ENCODE measurements at places on chromosomes 5 and 9. TPM values are rescaled to one million over a fixed set of nuclear protein-coding genes. Genes with fewer than 3 reads are reported as not detected.

DNA sequence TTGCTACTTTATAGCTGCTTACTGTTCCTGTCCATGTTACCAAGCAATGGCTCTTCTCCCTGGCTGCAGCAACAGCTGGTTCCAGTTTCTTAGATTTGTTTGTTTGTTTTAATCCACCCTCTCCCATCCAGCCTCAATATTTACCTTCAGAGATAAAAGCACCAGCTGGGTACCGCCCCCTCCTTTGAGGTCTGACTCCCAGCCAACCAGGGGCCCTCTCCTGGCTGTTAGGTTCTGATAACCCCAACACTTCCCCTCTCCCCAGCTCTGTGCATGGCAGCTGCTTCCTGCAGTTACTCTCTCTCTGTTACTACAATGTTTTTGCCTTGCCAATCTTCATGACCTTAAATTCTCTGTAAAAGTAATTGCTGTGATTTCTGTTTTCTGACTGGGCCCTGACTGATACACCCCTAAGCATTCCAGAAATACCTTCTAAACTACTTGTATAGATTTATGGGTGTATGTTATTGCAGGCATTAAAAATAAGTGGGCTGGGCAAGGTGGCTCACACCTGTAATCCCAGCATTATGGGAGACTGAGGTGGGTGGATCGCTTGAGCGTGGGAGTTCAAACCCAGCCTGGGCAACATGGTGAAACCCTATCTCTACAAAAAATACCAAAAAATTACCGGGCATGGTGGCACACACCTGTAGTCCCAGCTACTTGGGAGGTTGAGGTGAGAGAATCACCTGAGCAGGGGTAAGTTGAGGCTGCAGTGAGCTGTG, 2.6 kb upstream of the GCNT1 start:
- DNase-seq = no peak

- DNase-seq = no peak
Measured at GRCh38 chr9:129410226-129410625, 210.7 kb downstream of the C9orf50 start.

The C9orf50 gene
- total RNA-seq = 2.2 TPM

DNA sequence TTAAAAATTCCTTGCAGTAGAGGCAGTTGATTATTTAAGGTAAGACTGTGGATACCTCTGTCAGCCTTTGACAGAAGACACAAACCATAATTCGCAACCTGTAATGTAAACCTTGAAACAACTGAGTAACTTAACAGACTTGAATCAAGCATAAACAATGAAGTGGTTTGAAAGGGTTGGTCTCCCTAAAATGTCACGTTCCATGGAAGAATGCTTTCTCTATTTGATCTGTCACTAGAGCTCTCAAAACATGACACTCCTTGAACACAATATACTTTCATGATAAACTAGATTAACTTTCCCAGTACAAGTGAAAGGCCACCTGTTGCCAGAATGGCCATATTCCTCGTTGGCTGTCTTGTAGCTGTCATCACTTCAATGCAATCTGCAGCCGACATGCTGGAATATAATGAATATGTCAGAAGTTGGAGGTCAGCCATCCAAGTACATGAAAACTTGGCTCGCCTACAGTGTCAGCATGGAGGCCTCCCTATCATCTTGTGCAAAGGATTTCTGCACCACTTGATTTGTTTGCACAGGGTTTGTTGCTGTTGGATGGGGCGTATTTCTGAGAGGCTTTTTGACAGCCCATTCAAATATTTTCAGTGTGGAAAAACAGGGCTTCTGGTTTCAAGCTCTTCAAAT, 228.0 kb downstream of the TLE4 start:
- no peak for DNase-seq

DNA sequence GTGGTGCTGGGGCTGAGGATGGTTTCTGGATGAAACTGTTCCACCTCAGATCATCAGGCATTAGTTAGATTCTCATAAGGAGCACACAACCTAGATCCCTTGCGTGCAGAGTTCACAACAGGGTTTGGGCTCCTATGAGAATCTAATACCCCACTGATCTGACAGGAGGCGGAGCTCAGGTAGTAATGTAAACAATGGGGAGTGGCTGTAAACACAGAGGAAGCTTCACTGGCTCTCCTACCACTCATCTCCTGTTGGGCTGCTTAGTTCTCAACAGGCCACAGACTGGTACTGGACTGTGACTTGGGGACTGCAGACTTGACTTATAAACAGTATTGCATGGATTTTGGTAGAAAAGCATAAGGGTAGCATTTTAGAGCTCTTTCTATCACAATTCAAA, 870.7 kb upstream of the CDH10 start:
- DNase-seq = no peak

DNA sequence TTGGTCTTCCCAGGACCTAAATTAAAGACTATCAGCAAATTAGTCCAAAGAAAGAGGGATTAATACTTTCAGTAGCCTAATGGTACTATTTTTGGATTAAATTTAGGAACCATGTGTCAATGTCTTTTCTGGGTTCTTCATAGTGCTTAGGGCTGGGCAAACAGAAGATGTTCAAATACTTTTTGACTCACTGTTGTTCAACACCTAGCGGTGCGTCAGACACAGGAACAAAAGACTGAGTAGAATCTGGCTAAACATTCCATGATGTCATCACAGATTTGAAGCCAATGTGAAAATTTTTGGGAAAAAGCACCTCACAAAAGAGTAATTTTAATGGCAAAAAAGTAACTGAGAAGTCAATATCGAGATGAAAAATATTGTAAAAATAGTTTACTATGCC, 544.4 kb downstream of the EFNA5 start:
- DNase-seq = no peak

DNA sequence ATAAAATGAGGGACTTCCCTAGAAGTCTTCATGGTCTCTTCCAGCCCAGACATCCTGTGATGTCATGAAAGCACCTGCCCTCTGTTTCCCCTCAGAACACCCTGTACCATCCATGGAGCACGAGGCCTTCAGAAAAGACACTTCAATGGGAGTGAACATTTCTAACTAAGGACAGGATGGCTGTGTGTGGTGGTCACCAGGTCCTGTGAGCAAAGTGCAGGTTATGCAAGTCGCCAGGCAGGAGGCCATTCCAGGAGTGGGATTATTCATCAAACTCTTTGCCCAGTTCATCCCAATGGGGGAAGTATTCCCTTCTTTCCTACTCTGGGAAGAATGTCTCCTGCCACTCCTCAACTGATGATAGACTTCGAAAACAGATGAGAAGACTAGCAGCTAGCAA, 80.5 kb downstream of the SLC1A3 start:
- DNase-seq = no peak

GRCh38 chr5:148685520-148686134, 31.3 kb upstream of the HTR4 start:
- no peak for DNase-seq

DNA sequence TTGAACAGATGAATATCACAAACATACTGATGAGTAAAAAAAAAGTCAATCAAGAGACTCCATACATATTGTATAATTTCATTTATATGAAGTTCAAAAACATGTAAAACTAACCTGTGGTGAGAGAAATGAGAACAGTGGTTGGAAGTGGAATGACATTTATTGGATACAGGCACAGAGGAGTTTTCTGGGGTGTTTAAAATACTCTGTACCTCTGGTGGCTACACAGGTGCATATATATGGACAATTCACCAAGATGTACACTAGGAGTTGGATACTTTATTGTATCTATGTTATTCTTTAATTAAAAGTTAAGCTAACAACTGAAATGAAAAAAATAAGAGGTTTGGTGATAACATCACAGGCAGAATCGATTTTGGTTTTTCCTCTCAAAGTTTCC, 14.1 kb downstream of the FOXD1 start:
- DNase-seq = no peak

DNA sequence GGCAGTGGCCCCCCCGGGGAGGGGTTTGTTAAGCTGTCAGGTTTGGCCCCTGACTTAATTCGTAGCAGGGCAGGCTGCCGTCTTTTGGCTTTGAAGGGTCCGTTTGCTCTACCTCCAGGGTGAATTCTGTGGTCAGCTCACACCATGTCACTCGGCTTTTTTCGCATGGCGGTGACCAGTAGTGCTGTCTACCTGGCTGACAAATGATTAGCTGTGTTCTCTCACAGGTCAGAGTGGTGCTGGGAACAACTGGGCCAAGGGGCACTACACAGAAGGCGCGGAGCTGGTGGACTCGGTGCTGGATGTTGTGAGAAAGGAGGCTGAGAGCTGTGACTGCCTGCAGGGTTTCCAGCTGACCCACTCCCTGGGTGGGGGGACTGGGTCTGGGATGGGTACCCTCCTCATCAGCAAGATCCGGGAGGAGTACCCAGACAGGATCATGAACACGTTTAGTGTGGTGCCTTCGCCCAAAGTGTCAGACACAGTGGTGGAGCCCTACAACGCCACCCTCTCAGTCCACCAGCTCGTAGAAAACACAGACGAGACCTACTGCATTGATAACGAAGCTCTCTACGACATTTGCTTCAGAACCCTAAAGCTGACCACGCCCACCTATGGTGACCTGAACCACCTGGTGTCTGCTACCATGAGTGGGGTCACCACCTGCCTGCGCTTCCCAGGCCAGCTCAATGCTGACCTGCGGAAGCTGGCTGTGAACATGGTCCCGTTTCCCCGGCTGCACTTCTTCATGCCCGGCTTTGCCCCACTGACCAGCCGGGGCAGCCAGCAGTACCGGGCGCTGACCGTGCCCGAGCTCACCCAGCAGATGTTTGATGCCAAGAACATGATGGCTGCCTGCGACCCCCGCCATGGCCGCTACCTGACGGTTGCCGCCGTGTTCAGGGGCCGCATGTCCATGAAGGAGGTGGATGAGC, 1.4 kb downstream of the TUBB4B start:
- no peak for DNase-seq

DNA sequence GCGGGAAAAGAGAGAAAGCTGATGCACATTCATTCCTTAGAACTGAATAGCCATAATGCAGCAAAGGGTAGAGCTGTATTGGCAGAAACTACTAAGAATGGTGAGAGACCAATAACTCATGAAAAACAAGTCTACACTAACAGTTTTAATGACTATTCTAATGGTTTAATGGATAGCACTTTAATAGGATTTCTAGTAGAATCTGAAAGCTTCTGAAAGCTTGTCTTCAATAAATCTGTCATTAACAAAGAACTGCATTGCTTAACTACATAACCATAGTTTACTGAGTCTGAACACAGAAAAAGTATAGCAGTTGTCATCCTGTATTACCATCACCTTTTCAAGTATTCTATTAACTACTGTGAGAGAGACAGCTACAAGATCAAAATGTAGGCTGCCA, 617.8 kb upstream of the DMAC1 start:
- no peak for DNase-seq

The CTNNA1 gene
- 485 TPM for total RNA-seq

DNA sequence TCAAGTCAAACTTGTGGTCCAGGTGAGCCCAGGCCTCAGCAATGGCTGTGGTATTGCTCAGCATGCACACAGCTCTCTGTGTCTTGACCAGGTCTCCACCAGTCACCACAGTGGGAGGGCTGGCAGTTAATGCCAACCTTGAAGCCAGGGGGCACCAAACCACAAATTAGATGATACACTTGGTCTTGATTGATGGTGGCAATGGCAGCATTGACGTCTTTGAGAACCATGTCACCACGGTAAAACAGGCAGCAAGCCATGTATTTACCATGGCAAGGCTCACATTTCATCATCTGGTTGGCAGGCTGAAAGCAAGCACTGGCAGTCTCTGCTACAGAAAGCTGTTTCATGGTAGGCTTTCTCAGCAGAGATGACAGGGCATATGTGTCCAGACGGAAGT, 40.0 kb downstream of the NIM1K start:
- no peak for DNase-seq

The TOR4A gene
- total RNA-seq = 4.0 TPM

The HNRNPH1 gene
- 673 TPM for total RNA-seq

The SLC6A7 gene
- total RNA-seq = not detected

DNA sequence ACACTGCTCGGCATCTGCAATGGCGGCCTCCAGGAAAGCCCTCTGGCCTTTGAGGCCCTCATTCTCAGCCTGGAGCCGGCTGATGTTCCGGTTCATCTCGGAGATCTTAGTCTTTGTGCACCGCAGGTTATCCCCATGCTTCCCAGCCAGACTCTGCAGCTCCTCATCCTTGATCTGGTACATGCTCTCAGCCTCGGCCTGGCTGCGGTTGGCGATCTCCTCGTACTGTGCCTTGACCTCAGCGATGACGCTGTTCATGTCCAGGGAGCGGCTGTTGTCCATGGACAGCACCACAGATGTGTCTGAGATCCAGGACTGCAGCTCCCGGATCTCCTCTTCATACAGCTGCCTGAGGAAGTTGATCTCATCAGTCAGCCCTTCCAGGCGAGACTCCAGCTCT, 21.9 kb downstream of the CEP120 start:
- DNase-seq = no peak

- no peak for DNase-seq
Measured at GRCh38 chr9:72996684-72997314, 43.9 kb upstream of the ALDH1A1 start.

The CTSL gene
- 162 TPM for total RNA-seq

The STK32A gene
- 29.1 TPM for total RNA-seq

GRCh38 chr9:98657897-98658296, 50.8 kb downstream of the GABBR2 start:
- DNase-seq = no peak

DNA sequence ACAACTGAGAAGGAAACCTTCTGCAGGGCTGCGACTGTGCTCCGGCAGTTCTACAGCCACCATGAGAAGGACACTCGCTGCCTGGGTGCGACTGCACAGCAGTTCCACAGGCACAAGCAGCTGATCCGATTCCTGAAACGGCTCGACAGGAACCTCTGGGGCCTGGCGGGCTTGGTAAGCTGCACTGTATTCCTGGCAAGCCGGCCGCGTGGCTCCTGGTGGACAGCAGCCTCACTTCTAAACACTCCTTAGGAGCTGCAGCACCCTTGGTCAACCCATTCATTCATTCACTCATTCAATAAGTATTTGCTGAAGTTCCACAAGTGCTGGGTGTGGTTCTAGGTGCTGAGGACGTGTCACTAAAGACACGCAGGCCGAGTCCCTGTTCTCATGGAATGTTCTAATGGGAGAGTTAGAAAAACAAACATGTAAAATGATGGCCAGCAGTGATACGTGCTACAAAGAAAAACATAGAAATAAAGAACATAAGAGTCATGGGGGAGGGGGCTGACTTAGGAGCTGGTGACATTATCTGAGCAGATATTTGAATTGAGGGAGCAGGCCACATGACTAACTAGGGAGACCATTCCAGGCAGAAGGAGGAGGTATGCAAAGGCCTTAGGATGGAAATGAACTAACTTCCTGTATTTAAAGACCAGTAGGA, 6.1 kb downstream of the IL4 start:
- peak; percentile 32 for DNase-seq

DNA sequence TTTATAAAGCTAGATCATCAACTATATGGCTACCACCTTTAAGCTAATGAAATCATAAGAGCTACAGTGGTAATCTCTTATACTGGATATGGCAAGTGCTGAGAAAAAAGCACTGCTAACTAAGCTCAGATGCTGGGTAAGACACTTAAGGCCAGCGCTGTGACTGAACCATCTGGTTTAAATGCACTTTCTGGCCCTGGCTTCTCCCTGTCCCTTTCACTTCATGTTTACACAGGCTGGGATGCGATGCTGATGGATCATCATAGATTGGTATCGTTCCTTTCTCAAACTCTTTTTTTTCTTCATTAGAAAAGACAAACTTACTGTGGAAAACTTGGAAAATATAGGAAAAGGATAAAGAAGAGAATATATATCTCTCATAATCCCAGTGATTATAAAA, 52.3 kb downstream of the KIF24 start:
- no peak for DNase-seq

The PRLR gene
- total RNA-seq = 1.9 TPM

GRCh38 chr5:169011451-169011850, 289.5 kb downstream of the SLIT3 start:
- DNase-seq = no peak
